ENCODE measurements at places on chromosomes 3 and 15.
A peak's percentile ranks its signal among the peaks of the same experiment; 100 is the strongest.

- no peak for DNase-seq
Measured at GRCh38 chr3:189821262-189821661, 190.1 kb downstream of the TP63 start.

- peak; percentile 36 for DNase-seq
Measured at GRCh38 chr3:184582646-184583577, 21.3 kb downstream of the EPHB3 start.

DNA sequence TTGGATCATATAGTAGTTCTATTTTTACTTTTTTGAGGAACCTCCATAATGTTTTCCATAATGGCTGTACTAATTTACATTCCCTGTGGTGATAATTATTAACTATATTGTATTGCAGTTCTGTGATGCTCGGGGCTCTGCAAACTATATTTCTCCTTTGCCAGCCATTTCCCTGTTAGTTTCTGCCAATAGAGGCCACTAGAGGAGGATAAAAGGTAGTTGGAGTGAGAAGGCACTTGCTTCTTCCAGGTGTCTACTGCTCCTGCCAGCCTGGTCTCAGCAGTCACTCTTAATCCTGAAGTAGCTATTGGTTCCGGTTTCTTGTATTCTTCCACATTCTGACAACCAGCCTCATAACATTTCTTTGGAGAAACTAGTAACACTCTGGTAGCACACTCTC is 233.9 kb upstream of the GBE1 start:
- DNase-seq, result no peak

GRCh38 chr15:88995449-88995848 is 82.3 kb upstream of the MFGE8 start:
- DNase-seq, result no peak

DNA sequence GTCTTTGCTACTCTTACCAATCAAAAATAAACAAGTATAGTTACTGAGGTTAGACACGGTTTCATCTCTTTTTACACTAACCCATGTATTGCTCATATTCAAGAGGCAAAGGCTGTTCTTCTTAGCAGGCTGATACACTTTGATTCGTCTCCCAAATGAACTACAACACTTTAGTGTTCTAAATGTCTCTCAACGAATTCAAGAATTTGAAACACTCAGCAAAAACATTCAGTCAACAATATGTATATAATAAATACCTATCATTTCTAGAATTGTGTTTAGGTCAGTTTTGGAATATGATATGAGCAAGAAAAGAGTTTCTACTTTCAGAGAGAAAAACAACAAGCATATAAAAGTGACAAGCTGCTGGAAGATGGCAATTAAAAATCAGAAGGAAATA is 669.6 kb upstream of the DPPA4 start:
- no peak for DNase-seq

DNA sequence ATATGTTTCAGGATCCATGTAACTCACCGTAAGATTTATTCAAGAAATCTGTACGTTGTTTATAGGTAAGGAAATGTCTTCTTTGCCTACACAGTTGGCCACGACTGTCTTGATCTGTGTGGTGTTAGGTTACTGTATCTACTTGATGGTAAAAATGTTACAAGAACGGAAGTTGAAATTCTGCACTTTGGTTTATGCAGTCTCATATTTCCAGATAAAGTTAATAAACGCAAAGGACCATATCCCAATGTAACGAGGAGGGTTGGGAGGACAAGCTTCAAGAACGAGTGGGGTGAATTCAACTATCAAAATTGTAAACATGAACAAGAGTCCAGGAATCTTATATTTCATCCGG is 1.0 kb downstream of the USF3 start:
- DNase-seq, result no peak

GRCh38 chr3:183953471-183954070 is 64.1 kb downstream of the ABCC5 start:
- no peak for DNase-seq

GRCh38 chr3:160393346-160394008 is 5.5 kb downstream of the IFT80 start:
- DNase-seq, result no peak

GRCh38 chr3:106119614-106120082 is 250.8 kb upstream of the CBLB start:
- no peak for DNase-seq

DNA sequence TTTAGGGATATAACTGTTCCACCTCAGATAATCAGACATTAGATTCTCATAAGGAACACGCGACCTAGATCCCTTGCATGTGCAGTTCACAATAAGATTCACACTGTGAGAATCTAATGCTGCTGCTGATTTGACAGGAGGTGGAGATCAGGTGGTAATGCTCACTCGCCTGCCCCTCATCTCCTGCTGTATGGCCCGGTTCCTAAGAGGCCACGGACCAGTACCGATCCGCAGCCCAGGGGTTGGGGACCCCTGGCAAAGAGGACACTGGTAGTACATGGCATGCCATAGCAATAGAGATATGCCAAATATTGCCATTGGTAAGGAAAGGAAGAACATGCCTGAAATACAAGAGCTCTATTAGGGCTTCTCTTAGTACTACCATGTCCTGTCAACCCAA is 59.7 kb downstream of the LSM3 start:
- no peak for DNase-seq

- DNase-seq, result no peak
Measured at GRCh38 chr3:127720985-127721935, 48.5 kb downstream of the ABTB1 start.

DNA sequence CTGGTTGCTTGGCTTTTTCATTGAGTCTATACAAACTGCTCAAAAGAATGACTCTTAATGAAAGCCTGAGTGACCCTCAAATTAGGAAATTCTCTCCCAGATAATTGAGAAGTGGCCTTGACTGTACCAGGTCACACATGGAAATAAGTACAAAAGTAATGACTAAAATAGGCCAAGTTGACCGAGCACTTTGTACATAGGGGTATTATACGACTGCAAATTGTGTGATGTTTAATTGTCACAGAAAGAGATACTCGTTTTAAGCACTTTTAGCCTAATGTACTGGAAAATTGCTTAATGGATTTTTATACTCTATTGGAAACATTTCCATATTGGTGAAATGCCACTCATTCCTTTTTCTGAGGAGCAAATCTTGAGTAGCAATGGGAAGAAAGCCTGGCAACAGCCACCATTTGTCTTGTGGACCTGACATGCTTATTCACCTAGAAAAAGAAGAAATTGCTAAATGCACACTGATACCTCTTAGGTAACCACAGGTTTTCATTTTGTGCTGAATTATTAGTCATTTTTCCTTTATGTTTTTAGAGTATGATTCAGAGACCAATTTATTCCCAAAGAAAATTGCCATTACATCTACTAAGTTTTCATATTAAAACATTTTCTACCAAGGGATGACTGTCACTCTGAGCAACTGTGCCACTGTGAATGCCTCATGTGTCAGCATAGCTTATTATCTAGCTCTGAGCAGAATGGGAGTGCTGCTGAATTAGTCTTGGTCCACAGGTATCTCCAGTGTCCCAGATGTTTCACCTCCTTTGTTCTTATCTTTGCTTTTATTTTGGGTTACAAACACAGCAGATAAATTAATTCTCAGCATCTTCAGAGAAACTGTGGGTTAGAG is 8.9 kb upstream of the PXK start:
- no peak for DNase-seq

DNA sequence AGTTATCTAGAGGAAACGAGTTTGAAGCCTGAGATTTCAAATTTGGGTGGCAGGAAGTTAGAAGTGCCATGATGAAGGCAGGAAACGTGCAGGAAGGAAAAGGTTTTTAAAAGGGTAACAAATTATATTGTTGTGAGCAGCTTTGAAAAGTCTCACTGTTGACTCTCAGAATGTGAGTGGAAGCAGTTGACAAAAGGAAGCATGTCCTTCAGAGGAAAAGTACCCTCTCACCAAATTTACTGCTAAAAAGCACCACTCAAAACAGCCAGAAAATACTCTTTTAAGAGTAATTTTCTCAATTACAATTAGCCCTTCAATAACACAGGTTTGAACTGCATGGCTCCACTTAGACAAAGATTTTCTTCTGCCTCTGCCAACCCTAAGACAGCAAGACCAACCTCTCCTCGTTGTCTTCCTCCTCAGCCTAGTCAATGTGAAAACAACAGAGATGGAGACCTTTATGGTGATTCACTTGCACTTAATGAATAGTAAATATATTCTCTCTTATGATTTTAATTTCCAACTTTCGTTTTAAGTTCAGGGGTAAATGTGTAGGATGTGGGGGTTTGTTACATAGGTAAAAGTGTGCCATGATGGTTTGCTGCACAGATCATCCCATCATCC is 117.1 kb upstream of the LIPC start:
- DNase-seq, result no peak

- no peak for DNase-seq
Measured at GRCh38 chr3:173066044-173067004, 74.7 kb downstream of the SPATA16 start.

GRCh38 chr15:73781038-73781925 is 28.1 kb upstream of the INSYN1 start:
- DNase-seq, result no peak

DNA sequence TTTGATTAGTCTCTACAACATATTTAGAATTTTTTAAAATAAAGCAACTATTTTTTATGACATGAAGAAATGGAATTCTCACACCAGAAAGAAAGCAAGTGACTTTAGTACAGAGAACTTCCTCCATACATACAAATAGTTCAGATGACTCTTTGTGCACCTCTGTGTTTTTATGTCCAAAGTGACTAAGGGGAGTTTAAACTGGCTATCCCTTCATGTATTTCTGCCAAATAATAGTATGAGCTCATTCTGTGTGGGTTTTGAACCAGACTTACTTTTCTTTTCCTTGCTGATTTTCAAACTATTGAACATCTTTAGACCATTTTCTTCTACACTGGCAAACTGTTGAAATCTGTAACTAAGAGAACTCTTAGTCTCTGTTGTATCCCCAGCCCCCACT is 196.3 kb downstream of the EPHA3 start:
- no peak for DNase-seq

DNA sequence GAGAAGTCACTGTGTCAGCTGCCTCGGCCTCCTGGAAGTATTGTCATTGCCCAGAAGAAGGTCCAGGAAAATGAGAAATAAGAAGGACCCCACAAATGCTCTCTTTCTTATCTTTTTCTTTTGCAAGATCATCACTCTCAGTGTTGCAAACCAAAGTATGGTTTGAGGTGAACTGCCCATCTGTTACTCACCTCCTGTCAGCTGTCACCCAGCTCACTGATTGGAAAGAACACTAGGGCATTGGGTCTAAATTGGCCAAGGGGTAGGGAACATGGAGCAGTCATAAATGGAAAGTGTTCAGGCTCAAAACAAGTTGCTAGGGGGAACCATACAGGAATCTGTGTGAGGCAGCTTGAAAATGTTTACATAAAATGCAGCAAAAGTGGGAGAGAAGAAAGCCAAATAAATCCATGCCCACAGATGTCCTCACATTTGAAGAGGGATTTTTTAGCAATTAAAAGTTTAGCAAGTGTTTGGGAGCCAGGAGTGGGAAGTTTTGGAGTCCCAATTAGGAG is 431.2 kb upstream of the THBS1 start:
- DNase-seq, result no peak

- DNase-seq, result peak; percentile 10
Measured at GRCh38 chr3:51501833-51502561, 2.2 kb upstream of the DCAF1 start.

- DNase-seq, result no peak
Measured at GRCh38 chr3:58531555-58531954, 5.4 kb downstream of the ACOX2 start.

DNA sequence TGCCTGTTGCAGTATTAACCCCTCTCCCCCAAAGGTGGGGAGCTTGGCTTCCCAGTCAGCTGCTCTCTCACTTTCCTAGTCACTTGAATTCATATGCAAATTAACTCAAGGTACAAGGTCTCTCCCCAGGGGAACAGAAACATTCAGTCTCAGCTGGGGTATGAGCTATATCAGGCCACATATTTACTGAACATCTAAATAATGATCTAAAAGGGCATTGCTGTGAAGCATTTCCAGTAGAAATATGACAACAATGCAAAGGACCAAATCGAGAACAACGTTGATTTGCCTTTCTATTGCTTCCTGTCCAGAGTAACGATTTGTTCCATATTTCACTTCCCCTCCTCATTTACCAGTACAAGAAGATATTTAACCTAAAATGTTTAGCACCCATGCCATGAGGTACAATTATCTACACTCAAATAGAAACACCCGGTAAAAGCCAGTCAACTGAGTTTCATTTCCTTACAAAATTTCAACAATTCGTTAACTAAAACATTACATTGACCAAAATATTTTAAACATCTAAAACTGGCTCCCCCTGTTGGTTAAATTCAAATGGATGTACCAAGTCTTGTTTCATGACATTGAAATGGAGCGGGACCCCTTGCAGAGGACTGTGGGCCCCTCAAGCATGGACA is 36.5 kb upstream of the KLHL6 start:
- no peak for DNase-seq

DNA sequence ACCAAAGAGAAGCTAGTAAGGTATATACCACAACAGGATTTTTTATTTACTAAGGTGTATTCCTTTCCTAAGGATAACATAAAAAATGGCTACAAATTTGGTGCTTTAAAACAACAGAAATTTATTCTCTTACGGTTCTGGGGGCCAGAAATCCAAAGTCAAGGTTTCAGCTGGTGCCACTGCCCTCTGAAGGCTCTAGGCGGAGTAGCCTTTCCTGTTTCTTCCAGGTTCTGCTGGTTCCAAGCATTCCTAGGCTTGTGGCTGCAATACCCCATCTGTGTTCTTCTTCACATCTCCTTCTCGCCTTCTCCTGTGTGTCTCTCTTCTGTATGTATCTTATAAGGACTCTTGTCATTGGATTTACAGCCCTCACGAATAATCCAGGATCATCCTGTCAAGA is 549.9 kb downstream of the GRM7 start:
- no peak for DNase-seq

- no peak for DNase-seq
Measured at GRCh38 chr15:85905751-85906450, 111.2 kb upstream of the KLHL25 start.

- DNase-seq, result no peak
Measured at GRCh38 chr3:87287011-87287410, 10.6 kb upstream of the POU1F1 start.

DNA sequence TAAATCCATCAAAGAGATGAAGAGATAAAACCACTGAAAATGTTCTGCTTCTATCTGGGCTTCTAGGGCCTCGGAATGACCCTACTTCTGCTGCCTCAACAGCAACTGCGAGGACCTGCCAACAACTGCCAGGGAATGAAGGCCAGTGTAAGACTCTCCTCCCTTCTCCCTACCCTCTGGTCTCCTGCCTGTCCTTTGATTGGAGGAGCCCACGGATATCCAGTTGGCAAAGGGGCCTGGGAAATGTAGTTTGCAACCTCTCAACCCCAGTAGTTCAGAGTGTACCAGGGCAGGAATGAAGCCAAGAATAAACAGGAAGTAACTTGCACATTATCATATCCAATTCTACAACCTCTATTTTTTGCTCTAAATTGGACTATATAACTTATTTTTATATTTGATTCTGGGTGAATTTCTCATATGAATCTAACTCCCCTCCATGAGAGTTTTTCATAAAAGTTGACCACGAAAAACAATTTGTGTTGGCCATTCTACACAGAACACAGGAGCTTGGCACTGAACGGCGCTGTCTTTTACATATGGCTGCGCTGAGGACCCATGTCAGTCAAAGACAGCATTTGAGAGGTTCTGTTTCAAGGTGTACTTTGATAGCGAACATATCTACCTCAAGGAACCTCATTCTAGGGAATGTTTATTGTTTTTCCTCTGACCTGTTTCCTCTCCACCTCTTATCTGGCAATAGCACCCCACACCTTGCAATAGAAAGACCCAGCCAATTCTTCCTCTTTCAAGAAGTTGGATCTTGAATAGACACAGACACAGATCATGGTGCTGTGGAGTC is 91.1 kb upstream of the RNF7 start:
- DNase-seq, result peak; percentile 7

Data from C1 segment of cervical spinal cord (tissue), 14 donors.